ENCODE measurements at places on chromosomes 7 and 10.

GRCh38 chr7:31475368-31475767 lies 38.5 kb upstream of the ITPRID1 start:
- no peak for DNase-seq

GRCh38 chr10:71531485-71532446 lies 135.0 kb downstream of the CDH23 start:
- no peak for DNase-seq

DNA sequence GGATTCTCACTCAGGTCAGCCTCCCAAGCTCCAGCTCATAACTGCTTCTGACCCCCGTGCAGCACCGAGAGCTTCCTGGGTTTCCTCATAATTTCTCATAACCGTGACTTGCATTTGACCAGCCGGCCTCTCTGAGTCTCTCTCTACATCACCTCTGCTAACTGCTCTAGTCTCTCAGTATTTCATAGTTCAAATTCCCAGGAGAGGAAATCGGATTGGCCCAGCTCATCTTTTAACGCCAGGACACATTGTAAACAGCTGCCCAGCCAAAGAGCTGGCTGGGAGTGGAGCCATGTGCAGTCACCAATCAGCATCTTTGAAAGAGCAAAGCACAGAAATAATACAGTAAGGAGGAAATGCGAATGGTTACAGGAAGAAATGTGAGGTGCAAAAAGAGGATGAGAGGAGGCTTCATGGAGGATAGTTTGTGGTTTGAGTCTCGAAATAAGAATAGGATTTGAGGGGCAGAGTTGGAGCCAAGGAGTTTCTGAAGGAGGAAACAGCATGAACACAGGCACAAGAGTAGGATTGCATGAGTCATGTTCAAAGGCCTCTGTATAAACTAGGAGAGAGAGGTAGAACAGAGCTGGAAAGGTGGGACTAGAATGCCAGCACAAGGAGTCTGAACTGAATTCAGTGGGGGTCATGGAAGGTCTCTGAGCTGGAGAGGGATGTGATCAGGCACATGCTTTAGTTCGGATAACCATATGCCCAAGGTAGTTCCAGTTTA lies 15.2 kb upstream of the LBX1 start:
- DNase-seq: no peak

GRCh38 chr10:598415-599170 lies 90.9 kb downstream of the DIP2C start:
- no peak for DNase-seq

GRCh38 chr10:69728335-69728870 lies 73.3 kb upstream of the COL13A1 start:
- no peak for DNase-seq

DNA sequence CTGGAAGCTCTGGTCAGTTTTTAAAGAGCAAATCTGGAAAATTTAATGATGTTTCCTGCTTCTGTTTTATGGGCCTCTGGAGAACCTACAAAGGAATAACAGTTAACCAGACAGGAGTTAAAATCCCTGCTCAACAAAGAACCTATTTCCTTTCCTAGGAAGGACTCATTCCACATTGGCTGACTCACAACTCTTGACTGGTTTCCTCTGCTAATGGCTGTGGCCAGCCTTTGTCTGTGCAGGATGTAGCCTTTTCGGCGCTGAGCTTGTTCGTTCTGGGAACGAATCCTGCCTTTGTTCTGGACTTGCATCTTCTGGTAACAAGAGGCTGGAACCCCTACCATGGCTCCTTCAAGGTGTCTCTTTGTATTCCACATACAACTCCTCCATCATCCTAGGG lies 112.8 kb upstream of the PDCD4 start:
- no peak for DNase-seq

GRCh38 chr10:92990615-92991014 lies 70.0 kb upstream of the CYP26C1 start:
- peak; percentile 78 for DNase-seq

GRCh38 chr7:114900127-114900526 lies 21.8 kb upstream of the MDFIC start:
- DNase-seq: no peak

- DNase-seq: no peak
Measured at GRCh38 chr10:1379601-1380000, 323.4 kb downstream of the WDR37 start.

DNA sequence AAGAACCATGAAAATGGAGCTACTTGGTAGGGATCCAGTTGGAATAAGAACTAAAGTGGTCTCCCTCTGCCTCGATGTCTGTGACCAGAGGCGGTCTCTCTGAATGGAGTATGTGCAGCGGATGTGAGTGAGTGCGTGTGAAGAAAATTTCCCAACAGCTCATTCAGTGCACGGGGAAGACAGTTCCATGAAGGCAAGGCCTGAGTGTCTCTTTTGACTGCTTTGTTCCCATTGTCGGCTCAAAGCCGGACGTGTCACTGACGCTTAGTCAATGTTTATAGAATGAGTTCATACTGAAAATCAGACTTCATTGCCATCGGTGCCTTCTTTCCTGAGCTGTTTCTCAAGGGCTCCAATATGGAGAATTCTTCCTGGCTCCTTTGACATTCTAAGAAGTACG lies 55.3 kb upstream of the GRB10 start:
- no peak for DNase-seq

DNA sequence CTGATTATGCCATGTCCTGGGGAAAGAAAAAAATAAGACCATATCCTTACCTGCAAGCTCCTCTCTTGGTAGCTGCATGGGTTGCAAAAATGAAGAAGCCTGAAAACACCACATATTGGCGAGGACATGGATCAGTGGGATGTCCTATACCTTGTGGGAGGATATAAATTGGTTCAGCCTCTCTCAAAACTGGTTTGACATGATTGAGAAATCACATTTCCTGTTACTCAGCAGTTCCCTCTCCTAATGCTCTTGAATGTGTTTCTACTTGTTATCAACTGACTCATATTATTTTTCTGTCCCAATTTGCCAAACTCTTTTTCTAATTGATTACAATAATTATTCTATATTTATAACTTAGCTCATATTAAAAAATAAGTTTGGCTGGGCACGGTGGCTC lies 380.2 kb downstream of the EXOC4 start:
- no peak for DNase-seq

- DNase-seq: no peak
Measured at GRCh38 chr7:148385009-148385682, 205.4 kb upstream of the C7orf33 start.

- no peak for DNase-seq
Measured at GRCh38 chr7:29194206-29194593, 375 bp upstream of the CHN2 start.

GRCh38 chr7:81691199-81691821 lies 78.5 kb downstream of the HGF start:
- no peak for DNase-seq

DNA sequence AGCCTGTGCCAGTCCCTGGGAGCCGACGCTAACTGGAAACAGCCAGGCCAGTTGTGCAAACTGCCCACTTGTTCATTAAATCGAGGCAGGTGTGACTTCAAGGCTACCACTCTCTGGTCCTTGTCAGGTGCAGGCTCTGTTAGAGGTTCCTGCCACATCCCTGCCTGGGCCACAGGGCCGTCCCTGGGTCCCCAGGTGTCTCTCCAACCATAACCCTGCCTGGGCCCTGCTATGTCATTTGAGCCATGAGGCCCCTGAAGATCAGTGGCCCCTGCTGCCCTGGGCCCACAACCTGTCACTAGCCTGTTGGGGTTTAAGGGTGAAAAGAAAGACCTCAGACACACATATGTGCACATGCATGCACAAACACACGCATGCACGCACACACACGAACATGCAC lies 326.9 kb downstream of the TNS3 start:
- DNase-seq: no peak

DNA sequence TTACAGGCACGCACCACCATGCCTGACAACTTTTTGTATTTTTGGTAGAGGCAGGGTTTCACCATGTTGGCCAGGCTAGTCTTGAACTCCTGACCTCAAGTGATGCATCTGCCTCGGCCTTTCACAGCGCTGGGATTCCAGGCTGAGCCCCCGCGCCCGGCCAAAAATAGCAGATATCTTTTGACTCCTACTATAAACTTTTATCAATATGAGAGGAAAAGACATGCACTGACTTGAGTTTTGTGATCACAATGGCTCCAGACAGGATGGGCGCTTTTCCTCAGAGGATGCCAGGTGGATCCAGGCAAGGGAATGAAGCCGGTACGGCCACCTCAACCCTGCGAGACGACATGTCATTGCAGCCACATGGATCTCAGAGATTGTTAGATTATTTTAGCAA lies 123.9 kb downstream of the DNAJB6 start:
- DNase-seq: no peak

- DNase-seq: peak; percentile 93
Measured at GRCh38 chr7:100867040-100867775, at the start of gene TRIP6. Gene TRIP6, plus strand, starts transcription at chr7:100867387. Its CDS starts 111 bp downstream, at chr7:100867498.

- no peak for DNase-seq
Measured at GRCh38 chr10:90912854-90913479, 7.9 kb downstream of the ANKRD1 start.

DNA sequence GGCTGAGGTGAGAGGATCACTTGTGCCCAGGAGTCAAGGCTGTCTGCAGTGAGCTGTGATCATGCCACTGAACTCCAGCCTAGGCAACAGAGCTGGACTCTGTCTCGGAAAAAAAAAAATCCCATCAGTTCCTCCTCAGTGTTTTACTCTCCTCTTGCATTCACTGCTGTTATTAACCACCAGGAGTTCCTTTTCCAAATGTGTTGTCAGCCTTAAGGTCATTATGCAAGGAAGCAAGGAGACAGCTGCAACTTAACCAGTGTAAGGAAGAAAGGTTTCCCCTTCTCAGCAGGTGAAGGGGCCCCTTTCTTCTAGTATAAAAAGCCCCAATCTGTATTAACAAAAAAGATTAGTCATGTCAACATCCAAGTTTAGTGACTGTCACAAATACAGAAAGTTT lies 86.6 kb upstream of the LEP start:
- no peak for DNase-seq

DNA sequence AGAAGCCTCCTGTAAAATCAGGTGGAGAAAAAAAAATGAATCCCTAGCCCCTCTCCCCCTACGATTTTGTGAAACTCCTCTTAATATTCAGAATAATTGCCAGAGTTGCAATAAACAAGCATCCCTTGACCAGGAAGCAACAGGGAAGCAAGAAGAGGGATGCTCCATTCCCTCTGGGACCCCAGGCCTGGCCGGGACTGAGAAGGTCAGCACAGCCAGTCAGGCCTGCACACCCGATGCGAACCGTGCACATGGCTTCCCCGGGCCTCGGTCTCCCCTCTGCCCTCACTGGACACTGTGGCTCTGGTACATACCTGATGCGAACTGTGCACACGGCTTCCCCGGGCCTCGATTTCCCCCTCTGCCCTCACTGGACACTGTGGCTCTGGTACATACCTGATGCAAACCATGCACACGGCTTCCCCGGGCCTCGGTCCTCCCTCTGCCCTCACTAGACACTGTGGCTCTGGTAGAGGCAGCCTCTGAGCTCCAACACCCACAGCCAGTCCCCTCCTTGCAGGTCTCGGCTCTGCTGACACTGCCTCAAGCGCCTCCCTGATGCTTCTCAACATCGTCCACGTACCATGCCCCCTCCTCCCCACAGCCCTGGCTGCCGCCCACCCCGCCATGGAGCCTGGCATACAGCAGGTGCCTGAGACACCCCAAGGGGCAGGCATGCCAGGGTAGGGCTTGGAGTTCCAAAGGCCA lies 138.6 kb downstream of the DIP2C start:
- no peak for DNase-seq

GRCh38 chr10:23173214-23174073 lies 18.7 kb upstream of the PTF1A start:
- DNase-seq: no peak

DNA sequence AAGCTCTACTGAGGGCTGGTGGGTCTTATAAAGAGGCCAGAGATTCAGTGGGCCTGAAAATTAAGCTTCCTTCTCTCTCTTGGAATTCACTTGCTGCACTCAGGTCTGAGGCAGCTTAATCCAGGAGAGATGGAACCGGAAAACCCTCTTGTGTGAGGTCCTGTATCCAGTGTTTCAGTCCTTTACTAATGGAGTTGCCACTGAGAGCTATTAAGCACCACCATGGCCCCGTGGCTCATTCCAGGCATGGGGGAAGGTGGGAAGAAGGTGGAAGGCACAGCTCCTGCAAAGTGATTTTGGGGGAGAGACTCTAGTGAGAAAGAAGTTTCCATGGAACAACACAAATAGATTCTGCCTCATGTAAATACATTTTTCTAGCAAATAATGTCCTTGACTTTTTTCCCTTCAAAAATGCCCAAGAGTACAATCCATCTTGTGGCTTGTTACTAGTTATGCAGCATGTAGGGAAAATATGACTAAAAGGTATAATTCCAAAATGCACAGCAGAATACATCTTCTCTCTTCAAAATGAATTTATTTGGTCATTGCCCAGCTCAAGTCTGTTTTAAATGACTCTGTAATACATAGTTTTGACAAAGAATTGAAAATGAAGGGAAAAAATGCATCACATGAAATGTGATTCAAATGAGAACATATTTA lies 46.7 kb upstream of the FOXI2 start:
- no peak for DNase-seq
